ENCODE measurements at places on chromosomes 2 and 18.
A peak's percentile ranks its signal among the peaks of the same experiment; 100 is the strongest.

GRCh38 chr2:88437010-88437409 is 15.5 kb downstream of the FOXI3 start:
- no peak for DNase-seq

DNA sequence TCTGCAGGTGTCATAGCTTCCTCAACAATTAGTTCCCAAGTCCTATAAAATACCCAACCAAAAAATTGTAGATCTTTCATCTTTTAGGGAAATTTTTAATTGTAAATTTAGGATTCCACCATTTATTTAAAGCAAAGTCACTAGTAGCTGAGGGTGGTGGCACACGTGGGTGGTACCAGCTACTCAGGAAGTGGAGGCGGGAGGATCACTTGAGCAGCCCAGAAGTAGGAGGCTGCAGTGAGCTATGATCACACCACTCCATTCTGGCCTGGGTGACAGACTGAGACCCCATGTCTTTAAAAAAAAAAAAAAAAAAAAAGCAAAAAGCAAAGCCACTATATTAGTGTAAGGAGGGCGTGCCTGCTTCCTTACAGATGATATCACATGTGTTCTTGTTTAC is 60.3 kb upstream of the GREB1L start:
- DNase-seq, result no peak

- no peak for DNase-seq
Observed at GRCh38 chr18:55448420-55448819, 139.6 kb downstream of the TCF4 start.

GRCh38 chr2:65464604-65465003 is 32.2 kb upstream of the SPRED2 start:
- no peak for DNase-seq

GRCh38 chr18:33708876-33709275 is 130.9 kb downstream of the ASXL3 start:
- no peak for DNase-seq

DNA sequence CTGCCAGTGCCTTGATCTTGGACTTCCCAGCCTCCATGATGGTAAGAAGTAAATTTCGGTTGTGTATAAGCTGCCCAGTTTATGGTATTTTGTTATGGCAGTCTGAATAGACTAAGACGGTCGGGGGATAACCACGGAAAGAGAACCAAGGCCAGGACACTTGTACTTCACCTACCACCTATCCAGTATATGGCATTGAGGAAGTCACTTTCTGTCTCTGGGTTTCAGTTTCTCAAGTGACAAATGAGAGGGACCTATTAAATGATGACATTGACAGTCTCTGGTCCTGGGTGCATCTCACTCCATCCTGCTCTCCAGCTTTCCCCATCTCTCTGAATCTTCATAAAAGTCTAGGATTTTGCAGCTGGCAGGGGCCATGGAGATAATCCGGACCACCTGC is 183.8 kb upstream of the MSH6 start:
- no peak for DNase-seq

DNA sequence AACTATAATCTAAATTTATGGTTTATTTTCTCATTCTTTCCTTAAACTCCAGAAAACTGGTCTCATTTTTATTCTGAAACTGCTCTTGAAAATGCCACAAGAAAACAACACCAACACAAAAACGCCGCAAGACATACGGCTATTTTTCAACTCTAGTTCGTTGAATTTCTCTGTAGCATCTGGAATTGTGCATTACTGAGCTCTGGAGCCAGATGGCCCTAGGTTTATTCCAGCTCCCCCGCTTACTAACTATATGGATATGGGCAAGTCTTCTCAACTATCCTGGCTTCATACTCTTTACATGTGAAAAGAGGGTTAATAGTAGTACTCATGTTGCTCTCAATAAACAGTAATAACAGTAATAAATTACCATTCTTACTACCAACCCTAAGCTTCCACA is 19.9 kb downstream of the FAM98A start:
- no peak for DNase-seq

DNA sequence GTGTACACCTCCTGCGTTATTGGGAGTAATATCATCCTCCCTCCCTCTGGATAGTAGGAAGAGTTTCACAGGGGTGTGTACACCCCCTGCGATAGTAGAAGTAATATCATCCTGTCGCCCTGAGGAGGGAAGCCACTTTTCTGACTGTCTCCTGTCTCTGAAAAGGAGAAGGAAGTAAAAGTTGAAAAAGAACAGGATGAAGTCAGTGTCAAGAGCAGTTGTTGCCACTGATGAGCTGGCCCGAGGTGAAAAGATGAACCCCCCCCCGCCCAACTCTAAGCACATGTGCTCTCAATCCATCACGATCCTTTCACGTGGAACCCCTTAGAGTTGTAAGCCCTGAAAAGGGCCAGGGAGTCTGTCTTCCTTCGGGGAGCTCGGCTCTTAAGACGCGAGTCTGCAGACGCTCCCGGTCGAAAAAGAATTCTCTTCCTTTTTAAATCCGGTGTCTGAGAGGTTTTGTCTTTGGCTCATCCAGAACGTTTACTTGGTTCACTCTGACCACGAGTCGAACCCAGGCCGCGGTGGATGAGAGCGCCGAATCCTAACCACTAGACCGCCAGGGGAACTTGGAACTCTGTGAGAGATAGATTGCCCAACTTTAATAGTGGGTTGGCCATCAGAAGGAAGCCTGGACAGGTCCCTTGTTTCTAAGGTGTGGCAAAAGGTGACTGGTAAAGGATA is 22.4 kb upstream of the NAGK start:
- no peak for DNase-seq

GRCh38 chr2:2328848-2329247 is 2.2 kb downstream of the MYT1L start:
- DNase-seq, result no peak

- peak; percentile 48 for DNase-seq
Observed at GRCh38 chr2:184598316-184599053, at the start of gene ZNF804A. Gene ZNF804A, plus strand, starts transcription at chr2:184598529. Its CDS starts 431 bp downstream, at chr2:184598960.

DNA sequence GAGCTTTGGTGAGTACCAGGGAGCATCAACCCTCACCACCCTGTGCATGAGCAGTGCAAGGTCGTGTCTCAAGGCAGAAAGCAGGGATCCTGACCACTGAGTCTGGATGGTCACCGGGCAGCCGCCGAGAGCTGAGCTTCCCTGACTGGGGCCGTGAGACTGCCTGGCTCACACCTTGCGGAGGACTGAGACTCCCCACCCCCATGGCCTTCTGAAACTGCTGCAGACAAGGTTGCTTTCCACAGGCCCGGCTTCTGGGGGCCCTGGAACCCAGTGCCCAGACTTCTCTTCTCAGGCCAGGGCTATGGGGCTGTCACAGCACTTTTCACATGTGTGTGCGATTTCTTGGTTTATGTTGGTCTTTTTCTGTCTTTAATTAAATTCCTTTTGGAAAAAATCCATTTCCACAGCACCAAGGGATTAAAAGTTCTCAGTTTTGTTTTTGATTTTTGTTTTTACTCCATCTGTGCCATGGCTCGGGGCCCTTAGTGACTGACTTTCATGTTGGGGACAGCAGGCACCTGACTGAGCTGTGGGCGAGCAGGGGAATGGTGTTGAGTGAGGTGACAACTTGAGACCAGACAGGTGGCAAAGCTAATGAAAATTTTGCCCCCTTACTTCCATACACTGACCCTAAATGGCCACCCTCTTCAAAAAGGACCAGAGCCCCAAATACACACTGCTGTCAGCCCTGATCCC is 297.9 kb downstream of the CYP26B1 start:
- DNase-seq, result no peak

DNA sequence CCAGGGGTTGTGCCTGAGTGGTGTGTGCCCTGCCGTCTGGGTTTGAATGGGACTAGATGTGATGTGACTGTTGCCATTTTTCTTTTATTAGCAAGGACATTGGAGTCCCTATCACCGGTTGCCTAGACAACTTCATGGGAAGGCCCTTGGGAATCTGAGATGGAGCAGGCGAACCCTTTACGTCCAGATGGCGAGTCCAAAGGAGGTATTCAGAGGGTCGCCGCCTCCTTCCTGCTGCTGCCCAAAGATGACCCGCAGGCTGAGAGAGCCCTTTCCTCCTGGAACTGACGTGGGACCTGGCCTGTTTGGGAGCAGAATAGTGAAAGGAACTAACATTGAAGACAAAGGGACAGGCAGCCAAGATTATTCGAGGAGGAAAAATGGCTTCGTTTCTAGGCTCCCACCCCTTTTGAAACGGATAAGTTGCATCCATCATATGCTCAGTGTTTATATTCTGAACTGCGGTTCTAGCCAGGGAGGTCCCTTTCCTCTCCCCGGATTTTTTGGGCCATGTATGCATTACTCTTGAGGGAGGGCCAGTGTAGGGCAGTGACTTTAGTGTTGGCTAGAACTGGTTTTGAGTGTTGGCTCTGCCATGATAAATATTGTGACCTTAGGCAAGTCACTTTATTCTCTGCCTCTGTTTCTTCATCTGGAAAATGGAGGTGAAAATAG is 673 bp downstream of the CENPO start:
- DNase-seq, result no peak

- DNase-seq, result no peak
Observed at GRCh38 chr2:207224791-207225482, 59.2 kb upstream of the KLF7 start.

DNA sequence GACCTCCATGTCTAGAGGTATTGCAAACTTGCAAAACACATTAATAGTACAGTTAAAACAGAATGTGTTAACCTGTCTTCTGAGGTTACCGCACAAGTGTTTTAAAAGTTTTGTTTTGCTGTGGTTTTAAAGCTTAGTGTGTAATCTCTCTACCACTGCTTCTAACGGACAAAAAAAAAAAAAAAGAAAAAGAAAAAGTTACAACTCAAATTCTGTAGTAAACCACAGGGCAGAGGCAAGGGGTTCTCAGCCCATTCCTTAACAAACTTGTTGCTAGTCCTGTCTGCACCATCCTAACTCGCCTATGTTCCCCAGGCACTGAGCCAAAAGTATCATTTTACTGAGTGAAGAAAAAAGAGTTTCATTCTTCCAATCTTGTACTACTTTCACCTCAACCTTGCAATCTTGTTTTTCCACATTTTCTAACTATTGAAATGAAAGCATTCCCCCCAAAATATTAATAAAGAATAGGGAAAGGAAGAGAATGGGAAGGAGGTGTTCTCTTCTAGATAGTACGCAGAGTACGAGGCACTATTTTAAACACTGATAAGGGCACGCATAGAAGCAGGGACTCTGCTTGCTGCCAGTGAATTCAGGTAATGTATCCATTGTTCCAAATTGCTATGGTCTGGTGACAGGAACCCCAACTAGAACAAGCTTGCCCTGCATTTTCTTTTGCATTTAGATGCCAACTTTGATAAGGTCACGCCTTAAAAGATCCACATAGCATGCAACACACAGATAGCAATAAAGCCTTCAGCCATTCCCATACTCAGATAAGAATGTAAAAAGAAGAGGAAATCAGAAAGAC is 47.1 kb downstream of the IKZF2 start:
- no peak for DNase-seq

- no peak for DNase-seq
Observed at GRCh38 chr2:61253136-61253535, 91.1 kb downstream of the C2orf74 start.

GRCh38 chr2:104371087-104371781 is 482.7 kb upstream of the POU3F3 start:
- DNase-seq, result no peak

- no peak for DNase-seq
Observed at GRCh38 chr2:217158928-217159327, 299.1 kb upstream of the TNP1 start.

- no peak for DNase-seq
Observed at GRCh38 chr2:202104286-202104870, 31.3 kb downstream of the KIAA2012 start.

GRCh38 chr2:132789066-132789465 is 119.1 kb upstream of the LYPD1 start:
- DNase-seq, result no peak

DNA sequence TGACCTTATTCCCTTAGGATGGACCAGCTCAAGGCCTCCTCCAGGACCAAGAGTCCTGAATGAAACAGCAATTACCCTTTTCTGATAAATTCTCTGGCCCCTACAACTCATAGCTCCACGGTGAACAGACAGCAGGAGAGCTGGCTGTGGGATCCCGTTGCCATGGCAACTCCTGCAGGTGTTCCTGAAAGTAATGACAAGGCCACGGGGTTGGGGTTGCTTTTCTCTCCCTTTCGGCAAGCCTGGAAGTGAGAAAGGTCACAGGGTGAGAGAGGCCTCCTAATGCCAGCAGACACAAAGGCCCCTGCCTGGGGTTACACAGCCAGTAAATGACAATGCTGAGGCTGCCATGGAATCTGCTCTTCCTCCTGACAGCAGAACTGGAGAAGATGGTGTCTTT is 403.0 kb downstream of the NBAS start:
- no peak for DNase-seq

- no peak for DNase-seq
Observed at GRCh38 chr2:187504312-187504921, 49.8 kb downstream of the TFPI start.

GRCh38 chr2:86439879-86440630 is 1.1 kb upstream of the KDM3A start:
- DNase-seq, result no peak

- DNase-seq, result no peak
Observed at GRCh38 chr18:44818668-44819403, 138.1 kb downstream of the SETBP1 start.

GRCh38 chr2:168550670-168551069 is 94.6 kb downstream of the CERS6 start:
- no peak for DNase-seq
